Spleen (tissue), 13 donors: ENCODE measurements at places on chromosomes 5 and 9. TPM values are rescaled to one million over a fixed set of nuclear protein-coding genes. Genes with fewer than 3 reads are reported as not detected.
A peak's percentile ranks its signal among the peaks of the same experiment; 100 is the strongest.

- peak overlapping the region; percentile 99 for H3K27ac ChIP-seq
- no peaks in the 10 kb centered on the region for H3K27me3 ChIP-seq
- H3K4me3 ChIP-seq = no peak overlapping the region
Observed at GRCh38 chr5:36879274-36880033, 2.9 kb downstream of the NIPBL start.

DNA sequence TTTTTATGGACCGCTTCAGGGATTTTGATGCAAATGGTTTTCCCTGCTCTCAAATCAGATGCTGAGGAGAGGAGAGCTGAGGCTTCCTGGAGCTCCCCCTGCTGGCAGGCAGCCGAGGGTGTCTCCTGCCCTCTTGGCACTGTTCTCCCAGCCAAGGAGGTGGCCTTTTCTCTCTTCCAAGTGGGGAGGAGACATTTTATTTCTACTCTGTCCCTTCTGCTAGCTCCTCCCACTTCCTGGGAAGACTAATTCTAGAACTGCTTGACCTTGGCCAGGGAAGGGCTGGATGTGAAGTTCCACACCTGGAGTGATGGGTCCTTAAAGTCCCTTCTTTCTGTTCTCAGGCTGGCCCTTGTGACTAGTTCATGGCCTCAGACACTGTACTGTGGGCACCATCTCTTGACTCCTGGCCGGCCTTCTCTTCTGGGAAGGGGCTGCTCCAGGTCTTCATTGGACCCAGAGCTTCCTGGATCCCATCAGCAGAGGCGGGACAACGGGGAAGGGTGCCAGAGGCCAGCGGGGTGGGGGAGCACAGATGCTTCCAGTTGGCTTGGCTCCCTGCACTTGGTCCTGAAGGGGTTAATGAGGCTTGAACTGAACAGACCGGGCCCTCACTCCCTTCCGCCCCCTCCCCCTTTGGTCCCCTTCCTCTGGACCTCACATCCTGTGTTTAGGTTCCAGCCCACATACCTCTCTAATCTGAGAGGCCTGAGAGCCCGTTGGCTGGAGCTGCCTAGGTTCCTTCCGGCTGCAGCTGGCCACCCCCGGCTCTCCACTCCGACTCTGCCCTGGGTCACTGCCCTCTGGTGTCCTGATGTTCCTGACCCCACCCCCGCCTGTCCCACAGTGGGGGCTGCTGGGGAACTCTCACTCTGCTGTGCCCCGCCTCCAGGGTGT lies 32.1 kb downstream of the PTPA start:
- peak overlapping the region; percentile 99 for H3K27ac ChIP-seq
- peak; percentile 92 for DNase-seq
- H3K4me3 ChIP-seq = peak overlapping the region; percentile 68
- H3K36me3 ChIP-seq = peaks cover 69% of the 10 kb centered on the region
- H3K27me3 ChIP-seq = no peaks in the 10 kb centered on the region
- peaks cover 100% of the 10 kb centered on the region for H3K4me1 ChIP-seq

The THBS4 gene
- polyA plus RNA-seq = 0.46 TPM

- DNase-seq = no peak
- H3K27me3 ChIP-seq = no peaks in the 10 kb centered on the region
- H3K4me3 ChIP-seq = no peak overlapping the region
- no peaks in the 10 kb centered on the region for H3K4me1 ChIP-seq
Observed at GRCh38 chr9:135778421-135778820, 76.4 kb downstream of the KCNT1 start.
